Stomach (tissue), 19 donors: ENCODE measurements at places on chromosomes 11 and 22. TPM values are rescaled to one million over a fixed set of nuclear protein-coding genes. Genes with fewer than 3 reads are reported as not detected.

DNA sequence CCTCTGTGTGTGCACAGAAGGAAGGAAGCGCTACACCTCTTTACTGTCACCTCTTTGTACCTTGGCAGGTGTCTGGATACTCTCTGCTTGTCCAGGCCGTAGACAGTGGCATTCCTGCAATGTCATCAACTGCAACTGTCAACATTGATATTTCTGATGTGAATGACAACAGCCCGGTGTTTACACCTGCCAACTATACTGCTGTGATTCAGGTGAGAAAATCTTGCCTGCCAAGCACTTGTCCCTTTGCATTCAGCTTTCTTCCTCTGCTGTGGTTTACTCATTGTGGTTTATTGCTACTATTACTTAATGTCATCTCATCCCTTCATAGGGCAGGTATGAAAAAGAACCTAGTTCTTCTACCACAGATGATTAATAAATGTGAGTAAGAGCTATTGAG, 131.9 kb upstream of the MTNR1B start:
- DNase-seq, result no peak

DNA sequence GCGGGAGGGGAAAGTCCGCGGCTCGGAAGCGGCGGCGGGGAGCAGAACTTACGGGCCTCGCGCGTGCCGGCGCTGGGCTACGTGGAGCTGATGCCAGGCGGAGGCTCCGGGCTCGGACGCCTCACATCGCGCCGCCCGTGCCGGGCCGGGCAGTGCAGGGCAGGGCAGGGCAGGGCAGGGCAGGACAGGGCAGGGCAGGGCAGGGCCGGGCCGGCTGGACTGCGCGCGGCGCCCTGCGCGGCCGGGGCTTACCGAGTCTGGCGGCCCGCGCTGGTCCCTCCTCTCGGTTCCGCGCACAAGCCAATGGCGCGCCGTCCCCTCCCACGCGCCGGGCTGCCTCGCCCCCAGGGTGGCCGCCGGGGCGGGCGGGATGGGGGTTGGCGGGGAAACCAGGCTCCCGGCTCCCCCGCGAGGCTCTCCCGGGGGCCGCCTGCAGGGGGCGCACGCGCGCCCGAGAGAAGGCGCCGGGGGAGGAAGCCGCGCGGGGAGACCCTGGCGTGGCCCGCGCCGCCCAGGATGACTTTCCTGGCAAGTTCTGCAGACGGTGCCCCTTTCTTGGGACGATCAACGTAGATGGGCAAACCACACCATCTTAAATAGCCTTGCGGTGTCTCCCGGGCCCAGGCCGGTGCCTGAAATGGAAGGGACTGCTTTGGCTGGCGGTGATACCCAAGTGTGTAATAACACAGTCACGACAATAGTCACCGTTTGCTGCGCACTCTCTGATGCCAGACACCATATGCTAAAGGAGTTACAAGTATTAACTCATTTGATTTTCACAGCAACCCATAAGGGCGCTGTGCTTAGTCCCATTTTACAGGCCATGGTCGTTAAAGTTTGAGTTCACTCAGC, at the start of gene TP53I11:
Gene TP53I11 (minus strand): TSS at position 259 of the 852 bp plus-strand sequence. CDS start 12,548 bp downstream, outside the sequence.
- DNase-seq, result peak; percentile 93

DNA sequence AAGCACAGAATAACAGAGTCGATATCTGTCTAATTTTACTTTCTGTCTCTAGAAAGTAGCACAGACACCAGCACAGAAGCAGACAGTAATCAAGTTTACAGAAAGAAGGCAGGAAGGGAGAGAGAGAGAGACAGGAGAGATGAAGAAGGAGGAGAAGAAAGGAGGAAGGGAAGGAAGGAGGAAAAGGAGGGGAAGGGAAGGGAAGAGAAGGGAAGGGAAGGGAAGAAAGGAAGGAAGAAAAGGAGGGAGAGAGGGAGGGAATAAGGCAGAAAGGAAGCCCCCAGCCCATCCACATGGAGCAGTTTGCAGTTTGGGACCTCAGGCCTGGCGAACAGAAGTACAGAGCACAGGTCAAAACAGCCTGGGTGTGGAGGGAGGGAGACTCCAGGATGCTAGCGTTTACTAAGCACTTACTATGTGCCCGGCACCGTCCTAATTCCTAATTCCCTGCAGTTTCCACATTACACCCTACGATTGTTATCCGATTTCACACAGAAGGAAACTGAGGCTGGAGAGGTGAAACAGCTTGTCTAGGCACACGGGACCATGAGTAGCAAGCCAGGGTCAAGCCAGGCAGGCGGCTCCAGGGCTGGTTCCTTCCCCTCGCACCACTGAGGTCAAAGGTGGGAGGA, 46.0 kb upstream of the WNT7B start:
- no peak for DNase-seq

The SLC25A18 gene
- total RNA-seq, result 2.0 TPM
